ENCODE measurements at places on chromosomes 5 and 9. TPM values are rescaled to one million over a fixed set of nuclear protein-coding genes. Genes with fewer than 3 reads are reported as not detected.

Gene CBY3
- total RNA-seq = 1.4 TPM

Gene SAXO1
- total RNA-seq = not detected

GRCh38 chr5:17204133-17204489 is 13.3 kb upstream of the BASP1 start:
- H3K36me3 ChIP-seq = no peaks in the 10 kb centered on the region
- no peak overlapping the region for H3K27ac ChIP-seq
- H3K27me3 ChIP-seq = no peaks in the 10 kb centered on the region

- no peak overlapping the region for H3K4me3 ChIP-seq
- no peaks in the 10 kb centered on the region for H3K27me3 ChIP-seq
- peak; percentile 18 for DNase-seq
- H3K36me3 ChIP-seq = no peaks in the 10 kb centered on the region
These were observed 657.6 kb upstream of the RIOK2 start for GRCh38 chr5:97840643-97841042.

GRCh38 chr9:27425827-27426510 is 98.1 kb upstream of the IFNK start:
- H3K27ac ChIP-seq = peak overlapping the region; percentile 96
- H3K36me3 ChIP-seq = no peaks in the 10 kb centered on the region
- no peak overlapping the region for H3K4me3 ChIP-seq
- peaks cover 54% of the 10 kb centered on the region for H3K4me1 ChIP-seq
